ENCODE measurements at places on chromosomes 1 and 21. TPM values are rescaled to one million over a fixed set of nuclear protein-coding genes. Genes with fewer than 3 reads are reported as not detected.

DNA sequence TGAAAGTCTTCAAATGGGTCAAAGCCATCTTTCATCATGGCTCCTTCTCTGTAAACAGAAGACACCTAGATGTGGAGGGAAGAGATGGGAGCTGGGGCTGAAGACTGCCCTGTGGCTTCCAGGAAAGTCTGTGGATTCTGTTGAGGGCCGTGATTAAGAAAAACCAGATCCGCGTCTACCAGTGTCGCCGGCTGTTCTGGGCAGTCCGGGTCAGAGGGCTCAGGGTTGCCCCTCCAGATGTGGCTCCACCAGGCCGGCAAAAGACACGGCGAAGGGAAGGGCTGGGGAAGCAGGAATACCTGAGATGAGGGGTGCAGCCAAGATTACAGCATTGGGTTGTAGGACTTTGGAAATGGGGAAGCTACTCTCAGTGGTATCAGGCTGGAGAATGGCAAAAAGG, 162.6 kb downstream of the RHOU start:
- H3K27me3 ChIP-seq: peaks cover 3% of the 10 kb centered on the region
- no peaks in the 10 kb centered on the region for H3K4me1 ChIP-seq
- DNase-seq: no peak
- no peak overlapping the region for H3K27ac ChIP-seq

DNA sequence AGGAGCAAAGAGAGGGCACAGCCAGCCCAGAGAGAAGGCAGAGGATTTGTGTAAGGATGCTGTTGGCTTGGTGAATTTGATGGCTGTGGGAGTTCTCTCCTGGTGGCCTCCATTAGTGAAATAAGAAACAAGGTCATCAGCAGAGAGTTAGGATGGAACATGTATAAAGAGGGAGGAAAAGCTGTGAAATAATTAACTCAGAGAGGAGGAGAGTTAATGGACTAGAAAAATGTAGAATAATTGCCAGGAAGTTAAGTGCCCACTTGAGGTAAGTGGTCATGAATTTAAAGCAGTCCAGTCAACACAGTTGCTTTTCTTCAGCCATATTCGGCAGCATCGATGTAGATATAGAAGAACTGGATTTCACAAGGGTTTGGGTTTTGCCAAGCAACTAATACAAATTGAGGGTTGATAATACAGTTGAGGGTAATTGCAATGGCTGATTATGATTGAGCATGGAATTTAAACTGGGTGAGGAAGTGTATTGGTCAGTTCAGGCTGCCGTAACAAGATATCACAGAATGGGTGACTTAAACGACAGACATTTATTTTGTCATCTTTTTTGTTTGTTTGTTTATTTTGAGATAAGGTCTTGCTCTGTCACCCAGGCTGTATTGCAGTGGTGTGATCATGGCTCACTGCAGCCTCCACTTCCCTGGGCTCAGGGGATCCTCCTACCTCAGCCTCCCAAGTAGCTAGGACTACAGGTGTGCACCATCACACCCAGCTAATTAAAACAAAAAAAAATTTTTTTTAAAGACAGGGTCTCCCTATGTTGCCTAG, 31.7 kb upstream of the KLF17 start:
- no peak overlapping the region for H3K4me3 ChIP-seq
- no peak overlapping the region for H3K27ac ChIP-seq
- no peak for DNase-seq

DNA sequence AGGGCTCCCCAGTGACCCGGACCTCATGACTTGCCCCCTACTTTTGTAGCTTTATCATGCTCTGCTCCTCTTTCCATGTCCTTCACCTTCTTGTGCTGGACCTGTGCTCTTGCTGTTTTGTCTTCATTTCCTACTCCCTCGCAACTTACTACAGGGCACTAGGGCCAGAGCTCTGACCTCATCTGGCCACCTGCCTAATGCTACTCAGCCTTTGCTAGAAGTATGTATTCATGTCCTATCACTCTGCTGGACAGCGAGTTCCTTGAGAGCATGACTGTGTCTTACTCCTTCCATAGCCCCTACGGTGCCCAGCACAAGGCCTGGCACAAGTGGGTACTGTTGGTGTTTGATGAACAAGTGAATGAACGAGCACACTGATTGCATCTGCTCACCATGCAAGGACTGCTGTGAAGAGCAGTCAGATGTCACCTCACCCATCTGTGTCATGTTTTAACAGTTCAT, 1.9 kb downstream of the MTFR1L start:
- H3K4me1 ChIP-seq: peaks cover 23% of the 10 kb centered on the region
- DNase-seq: no peak
- H3K27ac ChIP-seq: peak overlapping the region; percentile 92

DNA sequence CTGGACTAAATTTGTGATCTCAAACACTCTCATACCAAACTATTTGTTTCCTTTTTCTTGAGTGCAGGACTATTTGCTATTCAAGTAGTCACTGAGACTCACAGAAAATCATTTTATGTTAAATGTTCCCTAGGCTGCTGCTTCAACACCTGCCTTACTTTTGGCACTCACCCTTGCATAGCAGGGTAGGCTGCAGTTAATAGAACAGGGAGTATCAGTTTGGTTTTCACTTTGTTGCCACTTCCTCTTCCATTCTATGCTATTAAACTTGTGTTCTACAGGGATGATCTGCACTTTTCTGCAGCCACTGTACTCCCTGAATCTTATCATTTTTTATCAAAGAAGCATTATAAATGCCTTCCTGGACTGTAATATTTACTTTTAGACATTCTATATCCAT, 148.7 kb upstream of the PRMT6 start:
- no peak overlapping the region for H3K27ac ChIP-seq
- H3K4me3 ChIP-seq: no peak overlapping the region
- no peak for DNase-seq
- H3K36me3 ChIP-seq: no peaks in the 10 kb centered on the region

GRCh38 chr1:119762409-119762808, 6.3 kb downstream of the HMGCS2 start:
- DNase-seq: peak; percentile 7
- H3K36me3 ChIP-seq: no peaks in the 10 kb centered on the region
- peaks cover 12% of the 10 kb centered on the region for H3K4me1 ChIP-seq
- peaks cover 78% of the 10 kb centered on the region for H3K27me3 ChIP-seq
- H3K27ac ChIP-seq: no peak overlapping the region

PAQR6 gene
- 5.0 TPM for total RNA-seq
